ENCODE measurements at places on chromosomes 6 and 20. TPM values are rescaled to one million over a fixed set of nuclear protein-coding genes. Genes with fewer than 3 reads are reported as not detected.

GRCh38 chr20:50399917-50400704 is 110.1 kb upstream of the PTPN1 start:
- H3K4me1 ChIP-seq: peaks cover 14% of the 10 kb centered on the region
- no peak overlapping the region for H3K4me3 ChIP-seq
- no peaks in the 10 kb centered on the region for H3K36me3 ChIP-seq
- H3K27ac ChIP-seq: peak overlapping the region; percentile 19
- H3K27me3 ChIP-seq: peaks cover 21% of the 10 kb centered on the region
- DNase-seq: no peak

GRCh38 chr20:37734228-37734985 is 40.6 kb downstream of the CTNNBL1 start:
- no peak for DNase-seq
- H3K27me3 ChIP-seq: no peaks in the 10 kb centered on the region
- H3K4me1 ChIP-seq: peaks cover 2% of the 10 kb centered on the region

DNA sequence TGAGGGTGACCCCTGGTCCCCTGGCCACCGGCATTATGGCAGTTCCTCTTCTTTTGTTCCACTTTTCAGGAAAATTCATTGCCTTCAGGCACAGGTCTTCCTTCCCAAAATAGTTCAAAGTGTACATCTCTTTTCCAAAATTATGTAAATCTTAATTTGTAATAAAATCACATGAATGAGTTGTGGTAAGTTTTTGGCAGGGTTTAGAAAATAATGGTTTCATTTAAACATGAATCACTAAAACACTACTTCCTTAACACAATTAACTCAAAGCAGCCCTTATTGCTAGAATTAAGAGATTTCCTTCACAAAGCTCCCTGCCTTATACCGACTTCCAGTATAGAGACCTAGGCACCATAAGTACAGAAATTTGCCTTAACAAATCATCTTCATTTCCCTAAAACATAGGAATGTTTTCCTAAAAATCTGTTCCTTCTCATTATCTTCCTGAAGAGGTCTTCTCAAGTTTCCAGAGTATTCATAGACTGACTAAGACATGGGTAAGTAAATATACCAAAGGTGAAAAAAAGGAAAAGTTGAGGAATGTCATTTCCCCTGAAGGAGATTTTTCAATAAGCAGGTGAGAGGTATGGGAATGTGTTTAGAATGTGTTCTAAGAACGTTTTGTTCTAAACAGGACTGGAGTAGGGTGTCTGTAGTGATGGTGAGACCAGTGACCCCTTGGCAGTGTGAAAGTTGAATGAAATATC is 148.2 kb upstream of the CITED2 start:
- H3K27ac ChIP-seq: peak overlapping the region; percentile 76
- H3K27me3 ChIP-seq: no peaks in the 10 kb centered on the region
- H3K4me1 ChIP-seq: peaks cover 9% of the 10 kb centered on the region
- no peak overlapping the region for H3K4me3 ChIP-seq
- no peaks in the 10 kb centered on the region for H3K36me3 ChIP-seq

DNA sequence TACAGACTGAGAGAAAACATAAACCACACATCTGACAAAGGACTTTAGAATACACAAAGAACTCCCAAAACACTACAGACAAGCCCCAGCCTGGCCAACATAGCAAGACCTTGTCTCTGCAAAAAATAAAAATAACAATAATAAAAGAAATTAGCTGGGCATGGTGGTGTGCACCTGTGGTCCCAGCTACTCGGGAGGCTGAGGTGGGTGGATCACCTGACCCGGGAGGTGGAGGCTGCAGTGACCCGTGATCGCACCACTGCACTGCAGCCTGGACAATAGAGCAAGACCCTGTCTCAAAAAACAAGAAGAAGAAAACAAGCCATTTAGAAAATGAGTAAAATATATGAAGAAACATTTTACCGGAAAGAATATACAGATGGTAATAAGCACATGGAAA is 13.1 kb downstream of the SDCBP2 start:
- no peak overlapping the region for H3K27ac ChIP-seq
- H3K36me3 ChIP-seq: no peaks in the 10 kb centered on the region
- peaks cover 20% of the 10 kb centered on the region for H3K27me3 ChIP-seq
- no peak overlapping the region for H3K4me3 ChIP-seq

DNA sequence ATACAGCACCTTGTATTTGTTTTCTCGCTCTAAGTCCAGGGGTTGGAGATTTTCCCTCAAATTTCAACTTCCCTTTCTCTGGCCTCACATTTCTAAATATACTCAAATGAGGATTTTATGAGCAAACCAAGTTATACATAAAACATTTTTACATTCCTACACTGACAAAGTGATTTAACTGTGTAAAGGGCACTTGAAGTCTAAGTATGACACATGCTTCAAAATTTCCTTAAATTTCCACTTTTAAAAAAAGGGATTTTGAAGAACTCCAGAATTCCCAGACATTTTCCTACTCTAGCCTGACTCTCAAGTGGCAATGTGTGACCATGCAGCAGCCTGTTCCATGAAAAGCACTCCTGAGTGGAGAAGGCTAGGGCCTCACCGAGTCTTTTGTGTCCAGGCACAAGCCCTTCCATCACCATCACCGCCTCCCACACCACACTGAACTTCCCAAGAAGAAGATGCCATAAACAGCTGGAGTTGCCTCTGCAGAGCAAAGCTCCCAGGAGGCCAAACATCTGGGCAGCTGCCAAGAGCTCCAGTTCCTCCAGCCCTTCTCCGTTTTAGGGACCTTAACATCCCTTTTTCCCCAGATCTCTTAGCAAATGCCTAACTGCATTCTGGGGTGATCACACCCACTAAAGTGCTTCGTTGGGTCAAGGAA is 68.9 kb downstream of the NCR2 start:
- no peak overlapping the region for H3K4me3 ChIP-seq
- peaks cover 3% of the 10 kb centered on the region for H3K4me1 ChIP-seq
- no peak for DNase-seq
- peaks cover 83% of the 10 kb centered on the region for H3K27me3 ChIP-seq

GRCh38 chr6:83193747-83194566 is 800 bp downstream of the RWDD2A start:
- H3K27ac ChIP-seq: peak overlapping the region; percentile 86
- H3K4me1 ChIP-seq: peaks cover 24% of the 10 kb centered on the region
- DNase-seq: peak; percentile 62
- peak overlapping the region; percentile 99 for H3K4me3 ChIP-seq
- peaks cover 11% of the 10 kb centered on the region for H3K36me3 ChIP-seq

DNA sequence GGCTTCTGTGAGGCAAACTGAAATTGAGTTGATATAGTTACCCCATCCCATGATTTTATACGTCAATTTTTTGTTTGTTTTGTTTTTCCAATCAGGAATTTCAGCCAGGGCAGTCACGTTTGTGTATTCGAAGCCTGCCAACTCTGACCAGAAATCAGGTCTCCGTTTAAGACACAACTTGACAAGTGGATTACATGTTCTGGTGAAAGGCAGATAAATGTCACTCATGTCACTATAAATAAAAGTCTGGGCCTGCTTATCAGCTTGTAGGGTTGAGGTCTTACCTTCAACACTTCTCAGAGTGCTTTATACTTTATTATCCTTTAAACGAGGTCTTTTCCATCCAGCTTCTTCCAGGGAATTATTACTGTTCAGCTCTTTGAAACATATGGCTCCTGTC is 8.4 kb upstream of the XRN2 start:
- H3K4me3 ChIP-seq: no peak overlapping the region
- H3K27ac ChIP-seq: no peak overlapping the region
- no peak for DNase-seq
- peaks cover 11% of the 10 kb centered on the region for H3K27me3 ChIP-seq
- H3K36me3 ChIP-seq: no peaks in the 10 kb centered on the region
- H3K4me1 ChIP-seq: no peaks in the 10 kb centered on the region

DNA sequence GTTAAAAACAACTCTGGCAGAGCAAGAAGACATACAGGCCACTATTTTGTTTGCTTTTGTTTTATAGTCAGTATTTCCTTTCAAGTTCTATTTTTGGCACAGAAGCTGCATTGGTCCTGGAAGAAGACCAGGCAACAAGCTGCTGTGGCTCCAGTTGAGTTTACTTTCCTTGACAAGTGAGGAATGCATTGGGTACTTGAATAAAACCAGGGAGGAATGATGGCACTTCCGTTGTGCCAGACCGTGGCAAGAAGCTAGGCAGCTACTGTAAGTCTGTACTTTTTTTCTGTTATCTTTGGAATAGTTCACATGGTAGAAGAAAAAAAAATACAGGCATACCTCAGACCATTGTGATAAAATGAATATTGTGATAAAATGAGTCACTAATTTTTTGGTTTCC is 66.3 kb downstream of the NCOA3 start:
- H3K27ac ChIP-seq: peak overlapping the region; percentile 62
- no peak for DNase-seq
- peaks cover 20% of the 10 kb centered on the region for H3K36me3 ChIP-seq
- peaks cover 9% of the 10 kb centered on the region for H3K4me1 ChIP-seq
- H3K27me3 ChIP-seq: no peaks in the 10 kb centered on the region
- H3K4me3 ChIP-seq: no peak overlapping the region

DNA sequence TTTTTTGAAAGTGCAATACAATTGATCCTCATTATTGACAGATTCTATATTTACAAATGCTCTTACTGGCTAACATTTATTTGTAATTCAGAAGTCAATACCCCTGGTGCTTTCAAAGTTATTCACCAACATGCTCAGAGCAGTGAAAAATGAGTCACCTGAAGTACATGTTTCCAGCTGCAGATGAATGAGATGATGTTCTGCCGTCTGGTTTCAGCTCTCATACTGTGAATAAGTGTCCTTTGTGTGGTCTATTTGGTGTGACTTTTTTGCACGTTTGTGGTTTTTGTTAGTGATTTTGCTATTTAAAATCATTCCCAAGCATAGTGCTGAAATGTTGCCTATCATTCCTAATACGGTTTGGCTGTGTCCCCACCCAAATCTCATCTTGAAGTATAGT is 22.3 kb upstream of the EYA4 start:
- H3K4me3 ChIP-seq: no peak overlapping the region
- peaks cover 4% of the 10 kb centered on the region for H3K4me1 ChIP-seq
- H3K27ac ChIP-seq: no peak overlapping the region
- no peaks in the 10 kb centered on the region for H3K36me3 ChIP-seq

GRCh38 chr6:153583685-153584084 is 452.6 kb upstream of the RGS17 start:
- H3K27me3 ChIP-seq: no peaks in the 10 kb centered on the region
- H3K4me1 ChIP-seq: no peaks in the 10 kb centered on the region
- no peaks in the 10 kb centered on the region for H3K36me3 ChIP-seq
- DNase-seq: no peak

- peaks cover 1% of the 10 kb centered on the region for H3K4me1 ChIP-seq
- H3K4me3 ChIP-seq: no peak overlapping the region
- H3K36me3 ChIP-seq: peaks cover 3% of the 10 kb centered on the region
- no peak for DNase-seq
Measured at GRCh38 chr6:119285908-119286625, 63.5 kb downstream of the MAN1A1 start.

DNA sequence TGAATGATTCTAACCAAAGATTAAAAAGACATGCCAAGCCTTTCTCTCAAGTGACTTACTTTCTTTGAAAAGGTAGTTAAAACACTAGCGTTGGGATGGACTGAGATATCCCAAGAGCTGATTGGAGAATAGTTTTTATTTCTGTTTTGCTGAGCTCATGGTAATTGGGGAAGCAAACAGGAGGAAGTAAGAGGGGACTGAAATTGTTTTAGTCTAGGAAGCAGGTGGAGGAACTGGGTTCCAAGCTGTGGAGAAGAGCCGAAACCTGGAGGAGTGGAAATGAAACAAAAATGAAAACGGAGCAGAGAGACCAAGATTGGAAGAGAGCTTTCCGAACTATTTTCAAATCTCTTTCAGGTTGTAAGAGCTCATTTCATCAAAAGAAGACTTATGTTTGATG is 59.9 kb upstream of the TENT5A start:
- no peak overlapping the region for H3K4me3 ChIP-seq
- peaks cover 21% of the 10 kb centered on the region for H3K4me1 ChIP-seq
- H3K36me3 ChIP-seq: no peaks in the 10 kb centered on the region
- no peak for DNase-seq
- H3K27ac ChIP-seq: no peak overlapping the region

NMBR gene
- 0.74 TPM for total RNA-seq

PXDC1 gene
- 5.3 TPM for total RNA-seq

TBC1D22B gene
- total RNA-seq: 14.6 TPM

MATN4 gene
- total RNA-seq: not detected

PPP1R14C gene
- 1.2 TPM for total RNA-seq
